ENCODE measurements at places on chromosomes 7 and 10.

DNA sequence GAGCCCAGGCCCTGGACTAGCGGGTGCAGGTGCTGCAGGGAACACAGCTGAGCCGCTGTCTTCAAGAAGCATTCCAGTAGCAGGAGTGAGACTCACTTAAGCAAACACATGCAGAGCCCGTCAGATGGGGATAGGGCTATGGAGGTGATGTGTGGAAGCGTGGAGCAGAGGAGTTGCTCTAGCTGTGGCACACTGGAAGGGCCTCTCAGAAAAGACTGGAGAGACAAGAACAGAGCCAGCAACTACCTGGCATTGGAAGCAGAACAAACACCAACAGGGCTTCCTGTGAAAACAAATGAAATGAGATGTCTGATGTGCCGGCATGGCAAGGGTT is 37.8 kb upstream of the GALNTL5 start:
- no peak for DNase-seq

DNA sequence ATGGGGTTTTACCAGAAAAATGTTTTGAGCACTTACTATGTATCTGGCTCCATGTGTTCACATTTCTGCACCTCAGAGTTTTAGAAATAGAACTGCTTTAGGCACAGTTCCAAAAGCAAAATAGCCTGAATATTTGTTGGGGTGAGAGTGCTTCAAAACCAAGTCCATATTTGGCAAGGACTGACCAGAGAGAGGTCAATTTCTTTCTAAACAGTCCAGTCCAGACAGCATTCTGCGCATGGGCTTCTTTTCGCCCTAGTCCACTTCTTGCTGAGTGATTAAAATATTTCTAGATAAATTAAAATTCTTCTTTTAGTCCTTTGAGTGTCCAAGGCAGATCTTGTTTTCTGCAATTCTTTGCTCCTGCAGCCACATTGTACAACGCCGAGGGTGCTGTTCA is 427.0 kb downstream of the PHTF2 start:
- peak; percentile 59 for DNase-seq

DNA sequence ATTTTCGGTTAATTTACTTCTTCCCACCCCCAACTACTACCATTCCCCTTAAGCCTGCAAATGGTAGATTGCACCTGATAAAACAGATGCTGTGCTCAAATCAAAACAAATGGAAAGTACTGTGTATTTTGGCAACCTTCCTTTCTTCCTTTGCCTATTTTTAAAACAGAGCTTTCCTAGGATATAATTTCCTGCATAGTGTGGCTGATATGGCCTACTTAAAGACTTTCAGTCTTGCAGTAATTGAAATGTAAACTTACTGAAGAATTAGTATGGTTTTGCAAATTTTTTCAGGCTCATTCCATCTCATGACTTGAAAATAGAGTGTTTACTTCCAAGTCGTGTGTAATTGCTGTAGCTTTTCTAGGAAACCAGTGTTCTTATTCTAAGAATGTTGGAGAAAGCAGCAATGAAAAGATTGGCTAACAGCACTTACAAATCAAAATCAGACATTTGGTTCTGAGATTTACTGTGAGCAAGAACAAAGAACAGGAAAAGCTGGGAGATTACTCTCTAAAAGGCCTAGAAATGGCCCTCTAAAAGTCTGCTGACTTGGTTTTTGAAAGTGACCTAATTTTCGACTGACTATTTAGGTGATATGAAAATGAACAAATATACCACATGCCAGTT is 52.0 kb downstream of the REEP3 start:
- peak; percentile 87 for DNase-seq

DNA sequence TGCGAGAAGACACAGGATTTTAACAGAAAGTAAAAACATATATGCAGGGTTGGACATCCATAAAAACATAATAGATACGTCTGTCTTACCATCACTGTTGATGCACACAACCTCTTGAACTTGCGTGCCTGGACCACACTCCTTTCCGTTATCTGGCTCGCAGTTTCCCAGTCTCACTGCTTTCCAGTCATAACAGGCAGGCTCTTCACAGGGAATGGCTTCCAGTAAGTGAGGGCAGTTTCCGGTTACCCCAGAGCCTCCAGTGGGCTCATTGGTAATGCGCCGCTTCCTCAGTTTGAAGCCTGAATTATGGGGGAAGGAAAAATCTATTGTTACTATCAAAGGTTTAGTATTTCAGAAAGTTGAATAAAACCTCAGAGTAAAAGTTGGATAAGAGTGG is 290.7 kb downstream of the THSD7A start:
- DNase-seq, result no peak

- DNase-seq, result no peak
Measured at GRCh38 chr10:59687657-59688056, 22.0 kb downstream of the SLC16A9 start.

DNA sequence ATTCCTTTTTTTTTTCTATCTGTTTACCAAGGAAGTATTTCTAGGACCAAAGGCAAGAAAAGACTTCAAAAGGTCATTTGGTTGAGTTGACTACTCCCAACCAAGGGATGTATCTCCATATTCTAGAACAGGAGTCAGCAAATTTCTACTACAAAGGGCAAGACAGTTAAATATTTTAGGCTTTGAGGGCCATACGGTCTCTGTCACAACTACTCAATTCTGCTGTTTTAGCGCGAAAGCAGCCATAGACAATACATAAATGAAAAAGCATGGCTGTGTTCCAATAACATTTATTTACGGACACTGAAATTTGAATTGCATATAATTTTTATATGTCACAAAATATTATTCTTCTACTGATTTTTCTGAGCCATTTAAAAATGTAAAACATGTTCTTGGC is 8.5 kb upstream of the ARID5B start:
- no peak for DNase-seq

DNA sequence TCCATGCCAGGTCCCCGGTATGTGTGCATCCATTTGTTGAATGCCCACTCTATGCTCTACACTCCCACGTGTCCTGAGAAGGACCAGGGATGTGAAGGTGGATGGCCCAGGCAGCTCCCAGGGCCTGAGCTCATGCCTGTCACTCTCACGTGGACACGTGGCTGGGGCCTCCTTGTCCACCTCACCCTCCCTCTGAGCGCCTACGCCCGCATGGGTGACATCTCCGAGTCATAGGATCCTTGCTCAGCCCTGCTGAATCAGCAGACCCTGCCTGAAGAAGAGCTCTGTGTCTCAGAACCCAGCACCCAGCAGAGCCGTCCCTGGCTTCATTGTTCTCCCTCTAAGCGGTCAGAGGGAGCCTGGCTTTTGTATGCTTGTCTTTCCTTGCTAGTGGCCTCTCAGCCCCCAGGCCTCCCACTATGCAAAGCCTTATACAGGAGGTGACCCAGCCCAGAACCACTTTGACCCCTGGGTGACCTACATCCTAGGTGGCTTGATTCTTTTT is 107.9 kb upstream of the PPIF start:
- peak; percentile 80 for DNase-seq

Data from IMR-90 (cell line).